Omental fat pad (tissue), 4 donors: ENCODE measurements at places on chromosomes 13 and 19. TPM values are rescaled to one million over a fixed set of nuclear protein-coding genes. Genes with fewer than 3 reads are reported as not detected.
A peak's percentile ranks its signal among the peaks of the same experiment; 100 is the strongest.

The FFAR1 gene
- total RNA-seq = not detected

The ZNF844 gene
- 2.5 TPM for total RNA-seq

DNA sequence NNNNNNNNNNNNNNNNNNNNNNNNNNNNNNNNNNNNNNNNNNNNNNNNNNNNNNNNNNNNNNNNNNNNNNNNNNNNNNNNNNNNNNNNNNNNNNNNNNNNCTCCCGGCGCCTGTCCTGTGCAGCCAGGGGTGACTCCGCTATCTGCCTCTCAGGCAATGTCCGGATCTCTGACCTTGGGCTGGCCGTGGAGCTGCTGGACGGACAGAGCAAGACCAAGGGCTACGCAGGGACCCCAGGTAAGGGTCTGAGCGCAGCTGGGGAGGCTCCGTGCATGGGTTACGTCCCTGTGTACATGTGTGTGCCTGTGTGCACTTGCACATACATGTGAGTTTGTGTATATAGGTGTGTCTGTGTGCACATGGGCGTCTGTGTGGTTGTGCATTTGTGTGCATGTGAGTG is 36.1 kb upstream of the TMEM255B start:
- DNase-seq = no peak

GRCh38 chr13:30865123-30866049 is 40.7 kb upstream of the MEDAG start:
- DNase-seq = no peak

The KLK3 gene
- not detected for total RNA-seq

GRCh38 chr13:112964971-112965492 is 4.0 kb upstream of the MCF2L start:
- no peak for DNase-seq

GRCh38 chr19:16001481-16002312 is 52.9 kb downstream of the OR10H4 start:
- no peak for DNase-seq

The RETN gene
- total RNA-seq = not detected

- no peak for DNase-seq
These were observed 122.9 kb downstream of the OLFM4 start for GRCh38 chr13:53151336-53152056.

- DNase-seq = no peak
These were observed 989 bp downstream of the NFILZ start for GRCh38 chr19:8631425-8631819.

The SPACA4 gene
- not detected for total RNA-seq

- DNase-seq = no peak
These were observed at the start of gene ARHGAP35 for GRCh38 chr19:46860846-46861690. ARHGAP35 (plus strand) TSS chr19:46860997; CDS start chr19:46918676, 57,679 bp downstream.

GRCh38 chr13:44796597-44797490 is 192.4 kb downstream of the NUFIP1 start:
- DNase-seq = no peak

DNA sequence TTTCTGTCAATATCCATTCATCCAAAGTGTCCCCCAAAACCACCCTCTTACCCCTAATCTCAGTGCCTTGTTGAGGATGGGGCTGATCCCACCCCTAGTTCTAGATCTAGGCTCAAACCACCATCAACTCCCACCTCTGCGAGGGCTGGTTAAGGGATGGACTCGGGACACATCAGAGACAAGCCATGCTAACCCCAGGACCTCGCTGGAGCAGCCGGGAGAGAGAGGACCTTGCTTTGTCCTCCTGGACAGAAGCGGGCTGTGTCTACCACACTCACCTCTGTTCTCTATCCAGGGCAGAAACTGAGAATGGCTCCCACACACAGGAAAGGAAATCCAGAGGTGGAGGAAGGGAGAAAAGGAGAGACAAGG is 90.8 kb upstream of the UQCRFS1 start:
- DNase-seq = no peak

DNA sequence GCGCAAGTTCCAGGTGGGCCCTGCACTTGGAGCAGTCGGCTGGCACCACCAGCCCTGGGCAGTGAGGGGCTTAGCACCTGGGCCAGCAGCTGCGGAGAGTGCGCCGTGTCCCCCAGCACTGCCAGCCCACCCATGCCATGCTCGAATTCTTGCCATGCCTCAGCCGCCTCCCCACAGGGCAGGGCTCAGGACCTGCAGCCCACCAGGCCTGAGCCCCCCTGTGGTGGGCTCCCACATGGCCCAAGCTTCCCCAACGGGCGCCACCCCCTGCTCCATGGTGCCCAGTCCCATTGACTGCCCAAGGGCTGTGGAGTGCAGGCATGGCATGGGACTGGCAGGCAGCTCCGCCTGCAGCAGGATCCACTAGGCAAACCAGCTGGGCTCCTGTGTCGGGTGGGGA is 9.4 kb upstream of the ZNF426 start:
- DNase-seq = no peak

- no peak for DNase-seq
These were observed 213.4 kb downstream of the ENOX1 start for GRCh38 chr13:43573361-43573740.

GRCh38 chr19:50333235-50333736 is 4.1 kb upstream of the KCNC3 start:
- DNase-seq = peak; percentile 35

DNA sequence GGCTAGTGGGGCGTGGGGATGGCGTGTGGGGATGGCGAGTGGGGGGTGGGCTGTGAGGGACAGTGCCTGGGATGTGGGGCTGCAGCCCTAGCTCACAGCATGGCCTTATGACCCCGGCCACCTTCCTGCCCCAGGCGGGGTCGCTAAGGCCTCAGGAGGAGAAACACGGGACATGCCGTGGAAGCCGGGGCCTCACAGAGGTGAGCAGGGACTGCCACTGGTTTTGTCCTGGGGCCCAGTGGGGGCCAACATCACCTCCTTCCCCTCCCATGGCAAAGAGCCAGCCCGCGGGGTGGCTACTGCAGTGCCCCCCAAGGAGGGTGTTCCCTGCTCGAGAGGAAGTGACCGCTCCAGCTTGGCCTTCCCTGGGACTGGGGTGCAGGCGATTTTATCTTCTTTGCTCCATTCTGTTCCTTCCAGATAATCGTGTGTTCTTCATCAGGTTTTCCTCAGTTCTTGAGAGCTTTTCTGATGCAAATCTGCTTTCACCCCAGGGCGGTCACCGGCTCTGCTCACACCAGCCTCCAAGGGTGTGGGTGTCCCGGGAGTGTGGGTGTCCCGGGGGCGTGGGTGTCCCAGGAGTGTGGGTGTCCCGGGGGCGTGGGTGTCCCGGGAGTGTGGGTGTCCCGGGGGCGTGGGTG is 1.2 kb downstream of the F7 start:
- DNase-seq = no peak

DNA sequence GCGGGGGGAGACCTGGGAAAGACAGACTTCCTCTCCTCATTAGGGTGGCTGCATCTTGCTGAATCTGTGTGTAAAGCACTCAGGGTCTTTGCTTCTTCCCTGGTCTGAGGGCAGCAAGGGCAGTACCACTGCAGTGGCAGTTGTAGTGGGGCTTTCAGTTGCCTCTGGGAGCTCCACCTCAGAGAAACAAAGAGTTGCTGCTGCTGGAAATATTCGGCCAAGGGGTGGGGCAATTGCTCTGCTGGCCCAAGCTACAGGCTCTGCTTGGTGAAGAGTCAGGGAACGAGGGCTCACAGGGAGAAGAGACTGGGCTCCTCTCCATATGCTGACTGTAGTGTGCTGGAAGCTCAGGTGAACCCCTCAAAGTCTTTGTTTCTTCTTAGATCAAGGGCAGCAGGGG is 52.5 kb downstream of the POSTN start:
- DNase-seq = no peak

The NLRP9 gene
- total RNA-seq = not detected

The RASL11A gene
- total RNA-seq = 32.6 TPM

The CGB7 gene
- total RNA-seq = not detected

- DNase-seq = no peak
These were observed 58.2 kb downstream of the POLR1D start for GRCh38 chr13:27679896-27680295.

The MRPL34 gene
- total RNA-seq = 126 TPM

- DNase-seq = no peak
These were observed 16.8 kb downstream of the CLEC4M start for GRCh38 chr19:7779631-7780486.

The FDX2 gene
- total RNA-seq = 9.0 TPM

DNA sequence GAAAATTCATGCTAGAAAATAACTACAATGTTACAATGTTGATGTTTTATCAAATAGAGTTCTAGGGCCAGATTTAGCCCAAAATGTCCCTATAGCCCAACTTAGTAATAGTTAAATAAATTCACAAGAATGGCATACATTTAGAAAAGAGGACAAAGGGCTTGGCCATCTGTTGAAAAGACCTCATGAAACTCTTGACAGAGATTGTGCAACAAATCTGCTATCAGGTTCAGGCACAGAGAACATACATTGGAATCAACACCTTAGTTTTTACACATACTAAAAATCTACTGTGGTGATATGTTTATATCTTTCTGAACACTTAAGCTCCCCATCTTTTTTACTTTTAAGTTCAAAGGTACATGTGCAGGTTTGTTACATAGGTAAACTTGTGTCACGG is 298.3 kb upstream of the DACH1 start:
- DNase-seq = no peak

DNA sequence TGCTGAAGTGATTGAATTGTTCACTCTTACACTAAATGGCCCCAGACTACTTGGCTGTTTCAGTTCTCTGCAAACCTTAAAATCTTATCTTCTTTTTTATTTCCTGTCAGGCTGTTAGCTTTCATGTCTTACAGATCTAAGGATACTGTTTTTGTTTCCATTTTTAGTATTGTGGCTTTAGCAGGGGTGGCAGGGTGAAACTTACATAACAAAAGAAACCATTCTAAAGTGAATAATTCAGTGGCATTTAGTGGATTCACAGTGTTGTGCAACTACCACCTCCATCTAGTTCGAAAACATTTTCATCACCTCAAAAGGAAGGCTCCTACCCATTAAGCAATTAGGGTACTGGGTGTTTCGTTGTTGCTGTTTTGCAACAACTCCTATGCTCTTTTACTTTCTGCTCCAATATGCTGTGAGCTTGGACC is 19.8 kb downstream of the TMEM272 start:
- no peak for DNase-seq

GRCh38 chr13:111346101-111346680 is 25.7 kb downstream of the TEX29 start:
- no peak for DNase-seq

The COX6B1 gene
- 609 TPM for total RNA-seq

DNA sequence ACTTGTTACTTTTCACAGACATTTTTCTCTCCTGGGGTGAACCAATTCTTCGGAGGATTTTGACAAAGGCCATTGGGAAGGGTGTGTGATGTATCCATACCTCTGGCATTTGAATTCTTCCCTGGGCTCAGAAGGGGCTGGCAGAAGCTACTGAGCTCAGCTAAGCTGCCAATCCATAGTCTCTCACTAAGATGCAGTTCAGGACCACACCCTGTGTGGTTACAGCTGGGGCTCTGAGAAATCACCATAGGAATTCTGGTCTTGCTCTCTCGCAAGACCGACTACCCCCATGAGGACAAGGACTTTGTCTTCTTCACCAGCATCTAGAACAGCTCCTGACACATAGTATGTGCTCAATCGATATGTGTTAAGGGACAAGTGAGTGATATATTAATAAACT is 6.0 kb downstream of the C13orf42 start:
- DNase-seq = no peak

The CGB8 gene
- total RNA-seq = not detected

DNA sequence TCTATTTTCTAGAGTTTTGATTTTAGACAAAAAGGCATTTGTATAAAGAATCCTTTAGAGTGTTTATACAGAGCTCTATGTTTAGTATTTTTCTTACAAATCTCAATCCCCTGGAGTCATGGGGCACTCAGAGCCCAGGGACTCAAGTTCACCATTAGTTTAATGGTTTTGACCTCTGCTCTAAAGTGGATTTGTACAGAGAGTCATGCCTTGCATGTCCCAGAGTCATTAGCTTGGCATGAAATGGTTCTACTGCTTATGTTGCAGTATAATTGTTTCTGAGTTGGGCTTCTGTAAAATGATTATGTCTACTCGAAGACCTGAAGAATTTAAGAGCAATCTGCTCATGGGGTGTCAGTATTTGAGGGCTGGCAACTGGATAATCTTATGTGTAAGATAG is 406.2 kb downstream of the DLEU7 start:
- DNase-seq = no peak

The WDR87 gene
- total RNA-seq = not detected
